ENCODE measurements at places on chromosomes 7 and 10.

DNA sequence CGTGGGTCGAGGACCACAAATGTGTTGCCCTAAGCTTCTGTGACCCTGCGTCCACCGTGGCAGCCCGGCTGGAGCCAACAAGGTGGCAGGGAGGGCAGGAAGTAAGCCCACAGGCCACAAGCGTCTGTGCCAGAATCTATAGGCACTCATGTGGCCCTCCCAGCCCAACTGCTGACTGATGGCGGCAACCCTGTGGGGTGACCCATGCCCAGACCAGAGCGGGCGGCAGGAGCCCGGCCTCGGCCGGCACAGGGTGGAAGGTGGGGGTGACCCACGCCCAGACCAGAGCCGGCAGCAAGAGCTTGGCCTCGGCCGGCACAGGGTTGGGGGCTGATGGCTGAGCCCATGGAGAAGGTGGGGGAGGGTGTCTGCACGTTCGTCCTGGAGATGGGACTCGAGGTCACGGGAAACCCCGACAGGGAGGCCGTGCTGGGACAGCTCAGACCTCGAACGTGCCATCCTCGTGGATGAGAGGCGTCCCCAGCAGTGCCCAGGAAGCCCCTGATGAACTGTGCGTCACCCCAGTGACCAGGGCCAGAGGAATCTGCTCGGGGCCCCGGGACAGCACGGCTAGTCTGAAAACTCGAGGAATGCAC lies 181.0 kb downstream of the ELFN1 start:
- no peak for DNase-seq

GRCh38 chr7:69654381-69654780 lies 56.1 kb downstream of the AUTS2 start:
- no peak for DNase-seq

- DNase-seq = no peak
Measured at GRCh38 chr7:150842716-150843115, 9.6 kb upstream of the AOC1 start.

GRCh38 chr10:70779088-70779487 lies 6.1 kb downstream of the TBATA start:
- DNase-seq = no peak

- DNase-seq = no peak
Measured at GRCh38 chr10:98388101-98388655, 26.8 kb downstream of the PYROXD2 start.

DNA sequence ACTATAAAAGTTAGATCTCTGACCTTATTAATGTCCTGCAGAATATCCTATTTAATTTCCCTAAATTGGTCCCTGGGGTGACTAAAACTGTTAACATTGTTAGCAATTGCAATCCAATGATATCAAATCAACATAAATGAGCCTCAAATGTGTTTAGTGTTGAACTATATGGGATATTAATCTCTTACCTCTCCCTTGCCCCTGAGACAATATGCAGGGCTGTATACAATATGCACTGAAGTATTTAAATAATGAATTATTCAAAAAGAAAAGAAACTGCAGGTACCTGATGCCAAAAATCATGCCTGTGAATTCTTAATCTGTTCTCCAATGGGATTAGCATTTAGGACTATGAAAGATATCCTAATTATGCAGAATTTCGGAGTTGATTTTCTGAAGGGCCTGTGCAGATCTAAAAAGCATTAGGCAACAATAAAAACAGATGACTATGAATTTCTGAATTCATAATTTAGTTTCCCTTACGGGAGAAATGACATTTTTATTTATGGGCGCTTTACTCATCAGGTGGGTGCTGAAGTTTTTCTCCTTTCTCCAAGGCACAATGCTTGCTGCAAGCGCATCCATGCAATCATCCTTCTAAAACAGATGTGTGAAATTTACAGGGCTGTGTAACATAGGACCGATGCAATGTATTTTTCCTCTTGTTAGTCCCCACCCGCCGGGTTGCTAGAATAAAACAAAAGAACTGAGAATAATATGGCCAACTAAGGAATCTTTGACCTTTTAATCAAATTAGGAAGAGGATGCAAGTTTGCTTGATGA lies 5.4 kb upstream of the C10orf90 start:
- DNase-seq = no peak

- no peak for DNase-seq
Measured at GRCh38 chr10:125160856-125161706, 718 bp upstream of the CTBP2 start.

- no peak for DNase-seq
Measured at GRCh38 chr7:32869716-32870115, 21.8 kb downstream of the KBTBD2 start.

DNA sequence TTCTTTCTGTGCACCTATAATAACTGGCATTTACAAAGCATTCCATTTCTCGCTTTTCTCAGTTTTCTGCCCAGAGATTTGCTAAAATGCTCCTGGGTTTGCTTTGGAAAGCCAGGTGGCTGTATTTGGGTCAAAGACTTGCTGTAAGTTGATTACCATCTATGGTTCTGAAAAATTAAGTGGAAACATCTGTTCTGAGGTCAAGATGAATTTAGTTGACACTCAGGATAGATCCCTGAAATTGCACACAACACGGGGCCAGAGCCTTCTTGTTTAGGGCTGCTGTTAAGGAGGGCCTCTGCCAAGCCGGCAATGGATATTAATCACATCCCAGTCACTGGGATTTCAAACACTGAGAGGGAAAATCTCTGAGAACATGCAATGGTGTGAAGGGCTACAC lies 111.6 kb upstream of the GLI3 start:
- no peak for DNase-seq

DNA sequence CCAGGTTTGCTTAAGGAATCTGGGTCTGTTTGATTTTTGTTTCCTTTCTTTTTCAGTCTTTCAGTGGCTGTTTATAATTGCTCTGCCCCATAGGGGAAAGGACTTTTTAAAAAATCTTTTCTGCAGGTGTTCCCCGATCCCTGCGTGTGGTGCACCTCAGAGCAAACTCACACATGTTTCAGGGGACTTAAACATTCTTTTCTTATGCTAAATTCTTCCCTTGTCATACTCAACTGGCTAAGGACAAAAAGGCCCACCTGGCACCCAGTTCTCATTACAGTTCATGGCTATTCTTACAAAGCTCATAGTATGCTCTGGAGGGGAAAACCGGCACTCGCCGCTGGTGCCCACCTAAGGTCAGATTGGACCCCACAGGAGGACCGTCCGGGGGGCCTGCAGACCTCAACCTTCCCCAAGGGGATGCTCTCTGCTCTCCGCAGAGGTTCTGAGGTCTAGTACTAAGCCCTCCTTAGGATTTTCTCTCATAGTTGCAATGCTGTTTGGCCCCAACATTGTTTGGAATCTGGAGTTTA lies 220.3 kb downstream of the HGF start:
- no peak for DNase-seq

DNA sequence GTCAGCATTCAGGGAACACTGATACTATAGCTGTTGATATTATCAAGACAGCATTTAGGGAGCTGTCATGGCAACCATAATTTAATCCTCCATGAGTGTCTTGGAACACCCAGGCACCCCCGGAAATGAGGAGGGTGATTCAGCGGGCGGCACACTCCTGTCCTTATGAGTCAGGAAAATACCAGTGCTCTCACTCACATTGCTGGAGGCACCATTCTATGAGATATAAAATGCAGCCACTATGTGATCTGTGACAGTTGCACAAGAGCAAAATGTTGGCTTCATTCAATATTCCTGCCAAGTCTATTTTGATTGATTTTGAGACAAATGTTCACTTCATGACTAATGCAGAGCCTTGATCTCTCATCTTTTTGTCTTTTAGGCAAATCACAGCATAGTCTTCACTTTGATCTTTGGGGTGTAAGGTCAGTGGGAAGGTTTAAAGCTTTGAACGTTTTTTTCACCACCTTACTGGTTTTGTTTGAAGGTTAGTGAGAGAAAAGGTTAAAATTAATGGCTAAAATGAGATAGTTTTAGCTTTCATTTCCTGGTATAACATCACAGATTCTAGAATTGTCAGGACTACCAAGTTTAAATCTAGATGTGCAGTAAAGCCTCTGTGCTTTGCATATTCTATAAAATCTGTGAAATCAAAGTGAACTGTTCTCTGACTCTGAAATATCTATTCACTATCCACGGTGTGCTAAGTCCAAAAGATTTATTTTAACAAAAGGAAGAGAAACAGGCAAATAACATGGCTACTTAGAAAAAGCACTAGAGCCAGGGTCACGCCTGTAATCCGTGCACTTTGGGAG lies 12.4 kb upstream of the ARHGAP12 start:
- DNase-seq = no peak

DNA sequence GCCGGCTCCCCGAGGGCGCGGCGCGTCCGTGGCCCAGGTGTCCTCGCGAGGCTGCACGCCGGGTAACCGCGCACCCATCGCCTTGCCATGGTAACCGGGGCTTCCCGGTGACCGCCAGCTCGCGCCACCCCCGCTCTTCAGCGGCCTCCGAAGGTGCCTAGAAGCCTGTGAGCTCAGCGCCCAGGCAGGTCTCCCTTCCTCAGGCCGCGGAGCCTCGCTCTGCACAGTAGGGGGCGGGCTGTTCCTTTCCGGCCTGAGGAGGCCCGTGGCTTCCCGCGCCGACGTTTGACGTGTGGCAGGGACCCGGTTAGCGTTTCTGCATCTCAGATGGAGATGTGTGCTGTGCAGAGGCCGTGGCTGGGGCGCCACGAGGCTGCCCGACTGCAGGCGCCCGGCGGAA lies 117.1 kb downstream of the DYNC2I1 start:
- no peak for DNase-seq

GRCh38 chr10:79018521-79019011 lies 50.2 kb upstream of the ZMIZ1 start:
- no peak for DNase-seq

GRCh38 chr10:61454541-61454940 lies 1.4 kb upstream of the TMEM26 start:
- DNase-seq = no peak

DNA sequence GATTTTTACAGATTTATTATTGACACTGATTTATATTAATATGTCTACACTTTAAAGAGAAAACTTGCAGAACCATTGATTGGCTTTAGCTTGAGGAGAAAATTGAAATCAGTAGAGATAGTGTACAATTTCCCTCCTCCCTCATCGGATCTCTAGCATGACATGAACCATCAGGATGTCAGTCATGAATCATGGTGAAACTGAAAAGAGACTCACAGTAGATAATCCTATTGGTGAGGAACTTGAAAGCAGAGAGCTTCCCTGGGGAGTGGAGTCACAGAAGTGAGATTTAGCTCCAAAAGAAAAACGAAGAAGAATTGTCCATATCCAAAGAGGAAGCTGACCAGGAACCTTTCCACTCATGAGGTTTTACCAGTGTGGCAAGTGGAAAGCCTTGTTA lies 346.8 kb downstream of the ABCA13 start:
- DNase-seq = no peak

- no peak for DNase-seq
Measured at GRCh38 chr7:96727534-96728088, 18.0 kb upstream of the SEM1 start.

GRCh38 chr7:154744256-154744860 lies 258.6 kb downstream of the PAXIP1 start:
- no peak for DNase-seq

- DNase-seq = no peak
Measured at GRCh38 chr10:4653160-4653559, 172.8 kb upstream of the AKR1E2 start.

GRCh38 chr10:130226012-130226411 lies 89.8 kb downstream of the GLRX3 start:
- DNase-seq = no peak

DNA sequence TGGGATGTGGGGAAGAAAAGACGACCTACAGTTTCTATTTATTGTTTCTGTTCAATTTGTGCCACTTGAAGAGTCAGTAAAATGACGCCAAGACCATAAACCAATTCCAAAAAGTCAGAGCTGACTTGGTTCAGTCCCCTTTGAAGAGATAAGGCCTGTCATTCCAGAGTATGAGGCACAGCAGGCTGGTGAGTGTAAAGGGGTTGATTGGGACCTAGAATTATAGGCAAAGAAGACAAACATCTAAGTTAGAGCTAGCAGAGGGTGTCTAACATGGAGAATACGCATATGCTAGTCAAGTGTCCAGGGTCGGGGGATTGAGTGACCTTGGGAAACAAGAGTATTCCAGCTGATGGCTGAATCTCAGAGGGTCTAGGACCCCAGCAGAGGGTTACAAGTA lies 23.6 kb downstream of the NRP1 start:
- DNase-seq = no peak

DNA sequence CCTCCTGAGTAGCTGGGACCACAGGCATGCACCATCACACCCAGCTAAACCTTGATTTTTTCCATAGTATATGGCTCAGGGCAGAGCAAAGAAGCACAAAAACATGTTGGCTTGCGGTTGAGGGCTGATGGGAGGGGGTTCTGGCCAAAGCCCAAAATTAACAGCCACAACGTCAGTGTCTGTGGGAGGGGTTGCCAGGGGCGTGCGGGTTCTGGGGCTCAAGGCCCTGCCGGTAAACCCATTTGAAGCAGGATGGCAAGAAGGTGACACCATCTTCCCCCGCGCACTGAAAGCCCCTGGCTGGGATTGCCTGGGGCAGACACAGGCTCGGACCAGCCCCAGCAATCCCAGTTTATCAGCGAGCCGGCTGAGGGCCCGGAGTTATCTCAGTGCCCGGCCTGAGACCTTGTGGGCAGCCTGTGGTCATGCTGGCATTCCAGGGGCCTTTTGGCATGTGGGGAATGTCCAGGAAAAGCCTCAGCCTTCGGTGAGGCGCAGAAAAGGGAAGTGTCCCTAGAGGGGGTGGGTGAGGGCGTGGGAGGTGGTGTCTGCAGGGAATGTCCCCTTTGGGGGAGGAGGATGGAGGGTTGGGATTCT lies 167.7 kb upstream of the TNRC18 start:
- DNase-seq = no peak

DNA sequence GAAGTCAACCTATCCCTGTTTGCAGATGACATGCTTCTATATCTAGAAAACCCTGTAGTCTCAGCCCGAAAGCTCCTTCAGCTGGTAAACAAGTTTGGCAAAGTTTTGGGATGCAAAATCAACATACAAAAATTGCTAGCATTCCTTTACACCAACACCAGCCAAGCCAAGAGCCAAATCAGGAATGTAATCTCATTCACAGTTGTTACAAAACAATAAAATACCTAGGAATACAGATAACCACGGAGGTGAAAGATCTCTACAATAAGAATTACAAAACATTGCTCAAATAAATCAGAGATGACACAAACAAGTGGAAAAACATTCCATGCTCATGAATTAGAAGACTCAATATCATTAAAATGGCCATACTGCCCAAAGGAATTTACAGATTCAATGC lies 50.4 kb upstream of the ZNF365 start:
- DNase-seq = no peak

GRCh38 chr7:140334341-140335057 lies 63.8 kb downstream of the SLC37A3 start:
- DNase-seq = no peak

GRCh38 chr10:13521026-13521425 lies 7.8 kb downstream of the BEND7 start:
- DNase-seq = no peak

DNA sequence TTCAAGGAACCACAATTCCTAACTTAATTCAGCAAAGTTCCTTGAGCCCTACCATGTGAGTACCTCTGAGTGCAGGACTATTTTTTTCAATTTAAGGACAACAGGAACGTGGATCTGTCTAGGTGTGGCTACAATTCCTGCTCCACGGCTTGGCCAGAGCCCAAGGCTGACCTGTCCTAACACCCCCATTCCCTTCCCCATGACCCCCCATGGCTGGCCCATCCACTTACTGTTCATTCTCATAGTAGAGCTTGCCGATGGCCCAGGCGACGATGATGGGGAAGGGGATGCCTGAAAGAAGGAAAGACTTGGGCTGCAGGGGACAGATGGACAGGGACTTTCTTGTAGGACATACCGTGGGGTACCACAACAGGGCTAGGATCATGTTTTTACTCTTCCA lies 20.3 kb downstream of the CRHR2 start:
- no peak for DNase-seq
